ENCODE measurements at places on chromosomes 1 and 21.
A peak's percentile ranks its signal among the peaks of the same experiment; 100 is the strongest.

- no peak for DNase-seq
Measured at GRCh38 chr1:107794571-107794970, 170.4 kb downstream of the VAV3 start.

DNA sequence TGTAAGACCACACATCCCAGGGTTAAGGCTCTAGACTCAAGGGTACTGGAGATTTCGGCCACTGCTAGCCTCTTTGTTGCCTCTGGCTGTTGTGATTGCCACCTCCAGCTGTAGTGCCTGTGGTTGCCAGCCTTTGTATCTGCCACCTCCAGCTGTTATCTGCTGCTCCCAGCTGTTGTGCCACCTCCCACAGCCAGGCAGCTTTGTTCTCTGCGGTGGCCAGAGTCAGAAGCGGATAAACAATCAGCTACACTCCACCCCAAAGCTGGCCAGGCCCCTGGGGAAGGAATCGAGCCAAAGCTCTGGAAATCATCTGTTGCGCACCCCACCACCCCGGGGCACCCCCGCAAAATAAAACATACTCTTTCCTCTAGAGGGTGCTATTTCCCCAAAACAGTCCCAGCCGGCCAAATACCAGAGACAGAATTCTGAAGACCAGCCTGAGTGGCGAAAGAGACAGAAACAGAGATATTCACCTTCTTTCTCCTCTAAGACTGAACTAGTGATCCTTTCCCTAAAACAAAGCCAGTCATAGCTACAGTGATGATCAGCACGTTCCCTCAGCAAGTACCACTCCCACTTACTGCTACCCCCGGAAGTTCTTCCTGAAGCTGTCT lies 14.8 kb upstream of the PIGM start:
- peak; percentile 21 for DNase-seq

DNA sequence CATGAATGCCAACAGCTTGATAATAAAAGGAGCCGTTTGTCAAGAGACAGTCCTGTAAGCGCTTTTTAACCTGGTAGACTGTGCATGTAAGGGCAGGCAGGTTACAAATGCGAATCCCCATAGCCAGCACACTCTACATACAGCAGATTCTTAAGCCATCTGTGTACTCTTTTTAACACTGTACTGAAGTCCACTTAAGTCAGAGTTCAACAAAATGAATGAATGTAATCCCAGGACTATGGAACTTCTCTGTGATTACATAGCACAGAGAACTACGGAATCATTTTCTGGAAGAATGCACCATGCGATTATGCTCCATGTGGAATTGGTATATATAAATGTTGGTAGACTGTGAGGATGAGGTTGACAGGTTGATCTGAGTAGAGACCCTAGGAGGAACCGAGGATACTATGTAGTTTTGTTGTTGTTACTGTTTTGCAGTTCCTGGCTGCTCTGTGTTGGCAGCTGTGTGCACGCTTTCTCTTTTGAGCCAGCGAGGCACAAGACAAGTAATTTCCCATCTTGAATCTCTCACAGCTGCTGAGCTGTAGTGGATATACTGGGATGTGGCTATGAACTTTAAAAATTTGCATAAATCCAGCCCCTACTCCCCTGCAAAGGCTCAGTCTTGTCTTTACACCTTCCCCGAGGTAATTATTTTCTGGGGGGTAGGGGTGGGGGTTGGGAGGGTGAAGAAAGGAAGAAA lies 21.9 kb downstream of the LRRC8D start:
- DNase-seq, result no peak

- no peak for DNase-seq
Measured at GRCh38 chr1:112464501-112464900, 44.3 kb upstream of the WNT2B start.

- DNase-seq, result no peak
Measured at GRCh38 chr1:8252266-8252951, 65.5 kb upstream of the SLC45A1 start.

- no peak for DNase-seq
Measured at GRCh38 chr21:45054227-45054926, 20.0 kb upstream of the ADARB1 start.

GRCh38 chr1:17857996-17858395 lies 102.9 kb downstream of the ACTL8 start:
- no peak for DNase-seq

DNA sequence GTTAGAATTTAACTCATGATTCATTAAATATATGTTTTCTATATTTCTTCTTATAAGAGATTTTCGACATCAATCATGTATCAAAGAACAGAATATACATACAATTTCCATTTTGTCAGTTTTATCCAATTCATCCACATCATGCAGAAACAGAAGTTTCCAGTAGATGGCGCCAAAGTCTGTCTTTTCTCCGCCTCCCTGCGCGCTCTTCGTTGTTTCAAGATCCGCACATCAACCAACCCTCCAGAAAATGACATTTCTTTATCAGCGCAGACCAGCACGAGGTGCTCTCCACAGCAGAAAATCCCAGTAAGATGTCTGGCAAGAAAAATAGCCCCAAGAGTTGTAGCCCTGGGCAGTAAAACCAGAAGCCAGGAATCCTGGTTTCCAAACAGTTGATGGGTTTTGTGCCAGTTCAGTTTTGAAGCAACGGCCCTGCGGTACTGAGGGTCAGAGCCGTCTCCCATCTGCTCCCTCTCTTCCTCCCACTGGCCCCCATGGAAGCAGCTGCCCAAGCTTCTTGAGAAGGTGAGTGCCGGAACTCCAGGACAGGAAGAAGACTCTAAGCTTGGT lies 38.6 kb upstream of the GPR137B start:
- peak; percentile 61 for DNase-seq

DNA sequence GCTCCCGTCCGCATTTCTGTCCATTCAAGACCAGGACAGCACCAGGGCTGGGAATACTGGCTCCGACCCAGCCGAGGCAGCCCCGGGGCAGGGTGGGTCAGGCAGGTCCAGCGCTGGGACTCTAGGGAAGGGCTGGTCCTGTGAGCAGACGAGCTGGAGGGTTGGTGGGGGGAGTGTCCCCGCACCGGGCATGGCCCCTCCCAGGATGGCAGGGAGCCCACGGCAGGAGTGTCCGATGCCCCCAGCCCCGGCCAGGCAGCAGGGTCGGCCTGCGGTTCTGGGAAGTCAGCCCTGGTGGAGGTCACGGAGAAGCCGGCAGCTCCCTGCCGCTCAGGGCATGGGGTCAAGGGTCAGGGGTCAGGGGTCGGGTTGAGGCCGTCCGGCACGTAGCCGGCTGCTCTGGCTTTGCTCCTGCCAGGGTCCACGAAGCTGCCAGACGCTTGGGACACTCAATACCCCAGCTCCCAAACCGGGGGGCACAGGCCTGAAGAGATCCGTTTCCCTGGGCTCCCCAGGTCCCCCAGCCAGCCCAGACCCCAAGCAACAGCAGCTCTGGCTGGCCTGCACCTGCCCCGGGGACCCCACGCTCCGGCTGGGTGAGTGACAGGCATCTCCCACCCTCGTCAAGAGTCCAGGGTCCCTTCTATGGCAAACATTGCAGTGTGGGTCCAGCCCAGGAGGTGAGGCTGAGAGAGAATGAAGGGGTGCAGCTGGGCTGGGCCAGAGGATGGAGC lies 6.7 kb downstream of the C1QTNF12 start:
- no peak for DNase-seq

DNA sequence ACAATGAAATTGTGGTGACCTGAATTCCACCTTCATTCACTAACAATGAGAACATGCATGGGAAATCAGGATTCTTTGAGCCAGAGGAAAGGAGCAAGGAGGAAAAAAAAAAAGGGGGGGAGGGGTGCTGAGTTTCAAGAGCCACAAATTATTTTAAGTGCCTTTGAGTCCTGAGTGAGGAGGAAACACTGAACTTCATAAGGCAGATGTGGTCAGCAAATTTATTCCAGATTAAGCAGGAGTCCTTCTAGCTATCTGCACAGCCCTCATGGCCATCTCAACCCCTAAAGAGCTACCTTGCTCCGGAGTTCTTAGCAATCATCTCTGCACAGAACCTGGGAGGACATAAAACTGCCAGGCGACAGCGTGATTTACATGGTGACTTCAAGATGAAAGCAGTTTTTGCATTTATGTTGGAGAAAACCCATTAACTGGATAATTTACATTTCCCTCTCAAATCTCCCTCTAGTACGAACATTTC lies 21.7 kb downstream of the ASTN1 start:
- no peak for DNase-seq

GRCh38 chr1:35706846-35707600 lies 11.7 kb downstream of the C1orf216 start:
- DNase-seq, result peak; percentile 51

GRCh38 chr1:2194319-2194897 lies at the start of gene FAAP20:
Gene FAAP20 (minus strand): TSS chr1:2194772. CDS start chr1:2194749, 23 bp downstream.
- no peak for DNase-seq

DNA sequence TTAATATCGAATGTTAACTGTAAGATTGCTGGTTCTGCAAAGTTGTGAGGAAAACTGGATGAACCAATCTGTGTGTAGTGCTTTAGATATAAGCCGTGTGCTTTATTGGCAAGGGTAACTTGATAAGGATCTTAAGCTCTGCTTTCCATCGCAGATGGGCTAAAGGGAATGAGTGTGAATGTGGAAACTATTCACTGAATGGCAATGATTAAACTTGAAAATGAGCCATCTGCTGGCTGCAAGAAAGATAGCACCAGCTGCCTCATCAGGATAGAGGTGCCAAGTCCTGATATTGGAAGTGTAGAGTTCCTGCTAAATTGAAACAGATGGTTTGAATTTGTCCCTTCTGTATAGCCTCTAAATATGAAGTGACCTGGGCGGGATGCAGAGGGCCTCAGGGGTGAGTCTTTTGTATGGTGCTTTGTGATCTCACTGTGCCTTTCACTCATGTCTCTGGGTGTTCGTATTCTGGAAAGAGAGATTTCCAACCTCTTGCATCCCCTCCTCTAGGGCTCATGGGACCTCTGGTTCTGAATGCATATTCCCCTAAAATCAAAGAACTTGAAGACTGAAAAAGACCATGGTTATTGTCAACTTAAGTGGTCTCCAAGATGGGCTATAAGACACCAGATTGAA lies 9.2 kb downstream of the FCRL3 start:
- no peak for DNase-seq

GRCh38 chr1:193144999-193145398 lies 23.2 kb downstream of the CDC73 start:
- no peak for DNase-seq

- no peak for DNase-seq
Measured at GRCh38 chr1:212401838-212402582, 12.7 kb downstream of the PACC1 start.

GRCh38 chr1:78385744-78386462 lies 104.9 kb upstream of the PTGFR start:
- DNase-seq, result no peak

DNA sequence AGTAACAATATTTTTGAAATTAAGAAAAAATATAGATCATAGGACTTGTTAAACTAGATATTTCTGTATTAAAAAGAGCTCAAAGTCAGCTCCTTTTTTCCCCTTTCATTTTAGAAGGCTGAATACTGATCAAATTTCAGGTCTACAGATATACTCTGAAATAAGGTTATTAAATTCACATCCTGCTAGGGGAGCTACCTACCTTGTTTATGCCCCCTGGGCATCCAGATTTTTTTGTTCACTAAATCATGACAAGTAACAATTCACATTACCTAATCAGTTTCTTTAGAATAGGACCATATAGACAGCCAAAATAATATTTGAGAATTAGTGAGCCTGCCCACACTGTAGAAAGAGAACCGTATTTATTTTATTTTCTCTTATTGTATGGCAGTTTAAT lies 276.2 kb downstream of the USP25 start:
- DNase-seq, result no peak

DNA sequence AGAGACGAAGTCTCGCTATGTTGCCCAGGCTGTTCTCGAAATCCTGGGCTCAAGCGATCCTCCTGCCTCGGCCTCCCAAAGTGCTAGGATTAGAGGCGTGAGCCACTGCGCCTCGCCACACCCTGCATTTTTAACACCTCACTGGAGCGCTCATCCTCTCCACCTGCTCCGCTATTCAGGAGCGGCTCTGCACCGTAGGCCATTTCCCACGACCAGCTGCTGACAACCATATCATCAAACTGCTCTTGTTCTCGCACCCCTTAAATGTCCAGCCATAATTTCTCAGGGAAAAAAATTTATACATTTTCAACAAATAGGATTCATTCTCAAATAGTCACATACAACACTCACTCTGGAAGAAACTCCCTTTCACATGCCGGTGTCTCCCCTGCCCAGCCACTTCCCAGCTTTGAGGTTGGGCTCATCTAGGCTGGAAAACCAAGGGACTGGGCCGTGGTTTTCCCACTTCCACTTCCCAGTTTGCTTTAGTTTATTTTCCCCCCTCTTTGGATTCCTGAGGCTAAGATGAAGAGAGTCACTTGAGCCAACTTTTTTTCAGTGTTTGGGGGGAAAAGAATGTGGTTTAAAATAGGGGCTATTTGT lies 639 bp upstream of the IPO9 start:
- no peak for DNase-seq

GRCh38 chr1:46571691-46572225 lies 20.3 kb upstream of the KNCN start:
- no peak for DNase-seq

DNA sequence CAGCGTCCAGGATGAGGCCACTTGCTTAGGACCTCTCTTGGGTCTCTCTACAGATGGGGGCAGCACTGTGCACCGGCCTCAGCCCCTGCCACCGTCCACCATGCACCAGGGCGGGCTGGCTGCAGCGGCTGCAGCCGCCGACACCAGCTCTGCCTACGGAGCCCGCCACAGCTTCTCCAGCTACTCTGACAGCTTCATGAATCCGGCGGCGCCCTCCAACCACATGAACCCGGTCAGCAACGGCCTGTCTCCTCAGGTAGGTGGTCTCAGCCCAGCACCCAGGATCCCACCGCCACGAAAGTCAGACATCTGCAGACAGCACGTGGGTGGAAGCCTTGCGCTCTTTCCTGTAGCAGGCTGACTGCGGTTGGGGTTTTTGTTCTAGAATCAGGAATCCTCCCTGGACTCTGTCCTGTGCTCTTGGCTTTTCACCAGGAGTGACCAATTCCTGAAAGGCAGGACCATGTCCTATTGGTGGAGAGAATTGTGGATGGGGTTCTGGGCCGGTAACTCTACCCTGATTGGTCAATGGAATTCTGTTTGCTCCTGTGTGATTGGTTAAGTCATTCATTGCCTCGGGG lies 72.5 kb downstream of the PAX7 start:
- DNase-seq, result no peak

DNA sequence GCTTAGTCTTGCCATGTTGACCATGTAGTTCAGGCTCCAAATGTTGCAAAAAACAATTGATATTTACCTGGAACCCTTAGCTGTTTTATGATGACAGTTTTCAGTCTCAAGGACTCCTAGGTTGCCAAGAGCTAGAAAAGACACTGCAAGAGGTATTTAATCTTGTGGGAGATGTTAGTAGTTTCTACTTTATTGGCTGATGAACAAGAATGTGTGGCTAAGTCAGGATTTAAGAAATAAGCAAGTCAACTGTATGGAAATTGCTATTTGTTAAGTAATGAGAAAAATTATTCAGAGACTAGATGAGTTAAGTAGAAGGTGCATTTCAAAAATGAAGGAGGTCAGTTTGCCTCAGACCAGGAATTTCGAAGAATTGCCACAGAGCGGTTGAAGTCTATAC lies 639.7 kb upstream of the USP24 start:
- DNase-seq, result no peak

- no peak for DNase-seq
Measured at GRCh38 chr1:59323879-59324278, 27.0 kb downstream of the FGGY start.
